ENCODE measurements at places on chromosomes 13 and 19.

- no peak for DNase-seq
These were observed 479.1 kb upstream of the MIR17HG start for GRCh38 chr13:90868321-90868920.

DNA sequence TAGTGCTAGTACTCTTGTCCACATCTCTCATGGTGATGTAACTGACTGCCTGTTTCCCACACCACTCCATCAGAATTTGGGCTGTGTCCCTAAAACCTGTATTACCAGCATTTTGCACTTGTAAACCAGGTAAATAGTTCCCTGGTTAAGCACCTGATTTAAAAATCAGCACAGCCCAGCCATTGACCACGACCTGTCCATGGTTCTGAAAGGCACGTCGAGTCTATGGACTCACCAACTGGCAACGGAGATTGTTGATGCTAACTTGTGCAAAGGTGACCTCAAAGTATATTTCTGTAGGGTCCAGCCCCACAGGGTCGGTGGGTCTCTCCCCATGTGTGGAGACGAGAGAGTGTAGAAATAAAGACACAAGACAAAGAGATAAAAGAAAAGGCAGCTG, 46.7 kb upstream of the ZNF835 start:
- no peak for DNase-seq

- no peak for DNase-seq
These were observed 447 bp downstream of the RBM42 start for GRCh38 chr19:35629332-35629633.

DNA sequence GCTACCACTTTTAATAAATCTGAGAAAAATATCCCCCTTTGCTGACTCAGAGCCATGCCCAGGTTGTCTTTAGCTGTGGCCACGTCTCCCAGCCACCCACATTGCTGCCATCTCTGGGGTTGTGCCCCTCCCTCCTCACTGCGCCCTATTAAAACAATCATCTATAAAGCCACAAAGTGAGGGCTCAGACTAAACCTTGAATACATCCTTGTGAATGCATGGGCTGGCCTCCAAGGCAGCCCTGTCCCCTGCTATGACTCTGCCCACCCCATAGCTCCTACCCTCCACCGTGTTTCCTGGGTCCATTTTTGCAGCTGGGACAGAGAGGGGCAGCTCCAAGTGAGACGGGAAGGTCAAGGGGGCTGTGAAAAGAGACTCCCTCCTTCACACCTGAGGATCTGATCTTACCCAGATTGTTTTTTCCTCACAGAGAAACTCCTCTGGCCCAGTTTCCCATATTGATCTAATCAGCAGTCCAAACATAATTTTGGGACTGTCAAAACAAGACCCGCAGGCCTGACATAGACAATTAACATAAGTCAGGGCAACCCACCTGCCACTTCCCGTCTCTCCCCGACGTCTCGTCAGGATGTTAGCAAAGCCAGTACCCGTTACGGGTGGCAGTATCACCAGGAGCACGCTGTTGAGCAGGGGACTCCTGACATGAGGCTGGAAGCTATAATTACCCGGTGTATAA, 199.0 kb downstream of the KATNAL1 start:
- no peak for DNase-seq

- no peak for DNase-seq
These were observed 53.7 kb downstream of the ATP7B start for GRCh38 chr13:51957377-51958216.

DNA sequence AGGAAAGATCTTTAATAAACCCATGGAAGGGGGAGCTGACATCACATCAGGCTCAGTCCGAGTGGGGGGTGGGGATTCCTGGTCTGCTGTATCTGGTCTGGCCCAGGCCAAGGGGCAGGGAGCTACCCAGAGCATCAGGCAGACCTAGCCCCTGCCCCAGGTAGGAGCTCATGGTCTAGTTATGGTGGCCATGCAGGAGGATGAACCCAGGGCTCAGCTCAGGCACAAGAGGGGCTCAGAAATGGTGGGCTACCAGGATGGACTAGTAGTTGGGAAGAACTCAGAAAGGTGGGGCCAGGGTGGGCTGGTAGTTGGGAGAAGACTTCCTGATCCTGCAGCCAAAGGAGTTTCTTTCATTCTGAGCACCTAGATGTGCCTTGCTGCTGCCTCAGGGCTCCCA, 14.3 kb downstream of the VSTM2B start:
- no peak for DNase-seq

DNA sequence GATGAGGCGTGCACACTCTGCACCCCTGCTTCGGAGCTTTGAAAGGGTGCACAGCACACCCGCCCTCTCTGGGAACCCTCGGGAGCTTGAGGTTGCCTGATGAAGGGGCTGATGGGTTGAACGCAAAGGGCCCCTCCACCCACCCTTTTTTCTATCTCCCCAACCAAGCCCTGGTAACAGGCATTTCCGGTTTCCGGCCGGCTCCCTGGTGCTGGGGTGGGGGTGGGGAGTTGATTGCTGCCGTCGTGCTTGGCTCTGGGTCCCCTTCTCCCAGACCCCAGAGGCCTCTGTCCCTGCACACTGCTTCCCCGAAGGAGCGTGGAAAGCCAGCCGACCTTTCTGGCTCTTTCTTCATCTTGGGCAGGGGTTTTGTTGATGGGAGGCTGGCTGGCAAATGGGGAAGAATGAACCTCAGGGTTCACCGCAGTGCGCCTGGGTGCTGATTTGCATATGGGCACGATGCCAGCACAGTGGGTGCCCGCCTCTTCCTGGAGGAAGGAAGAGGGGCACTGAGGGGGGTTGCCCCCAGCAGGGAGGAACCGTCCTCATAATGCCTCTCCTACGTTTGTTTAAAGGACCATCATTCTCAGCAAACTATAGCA, 29.1 kb downstream of the VAV1 start:
- DNase-seq = peak; percentile 79

DNA sequence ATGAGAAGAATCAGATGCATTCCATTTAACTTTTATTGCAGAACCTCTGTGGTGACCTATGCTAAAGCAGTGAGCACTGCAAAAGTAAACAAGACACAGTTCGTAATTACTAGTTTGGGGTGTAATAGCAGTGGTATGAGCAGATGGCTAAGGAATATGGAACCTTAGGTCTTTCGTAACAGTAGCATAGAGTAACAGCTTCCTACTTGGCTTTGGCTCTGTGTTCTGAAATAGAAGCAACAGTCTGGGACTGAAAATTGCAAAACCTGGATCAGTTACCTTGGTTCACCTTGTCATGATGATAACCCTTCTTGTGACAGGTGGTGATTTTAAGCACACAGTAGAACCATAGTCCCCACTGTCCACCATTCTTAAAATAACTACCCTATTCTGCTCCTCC, 303.4 kb downstream of the GPC6 start:
- DNase-seq = no peak

DNA sequence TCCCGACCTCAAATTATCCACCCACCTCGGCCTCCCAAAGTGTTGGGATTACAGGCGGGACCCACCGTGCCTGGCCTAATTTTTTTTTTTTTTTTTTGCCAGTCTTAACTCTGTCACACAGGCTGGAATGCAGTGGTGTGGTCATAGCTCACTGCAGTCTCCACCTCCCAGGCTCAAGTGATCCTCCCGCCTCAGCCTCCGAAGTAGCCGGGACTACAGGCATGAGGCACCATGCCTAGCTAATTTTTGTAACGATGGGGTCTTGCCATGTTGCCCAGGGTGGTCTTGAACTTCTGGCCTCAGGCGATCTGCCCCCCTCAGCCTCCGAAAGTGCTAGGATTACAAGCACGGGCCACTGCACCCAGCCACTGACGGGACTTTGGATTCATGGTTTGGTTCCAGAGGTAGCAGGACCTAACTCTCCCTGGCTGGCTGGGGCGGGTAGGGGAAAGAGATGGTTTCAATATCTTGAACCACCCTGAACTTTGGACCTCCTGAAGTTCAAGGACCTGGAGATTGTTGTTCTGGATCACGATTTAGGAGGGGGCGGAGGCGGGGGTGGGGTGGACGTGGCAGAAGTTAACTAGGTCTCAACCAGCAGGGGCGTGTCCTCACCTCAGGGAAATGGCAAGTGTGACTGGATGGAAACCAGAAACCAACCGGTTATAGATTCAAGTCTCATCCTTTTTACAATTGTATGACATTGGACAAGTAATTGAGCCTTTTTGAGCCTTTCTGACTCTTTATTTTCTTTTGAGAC, 40.8 kb downstream of the IER2 start:
- DNase-seq = no peak

DNA sequence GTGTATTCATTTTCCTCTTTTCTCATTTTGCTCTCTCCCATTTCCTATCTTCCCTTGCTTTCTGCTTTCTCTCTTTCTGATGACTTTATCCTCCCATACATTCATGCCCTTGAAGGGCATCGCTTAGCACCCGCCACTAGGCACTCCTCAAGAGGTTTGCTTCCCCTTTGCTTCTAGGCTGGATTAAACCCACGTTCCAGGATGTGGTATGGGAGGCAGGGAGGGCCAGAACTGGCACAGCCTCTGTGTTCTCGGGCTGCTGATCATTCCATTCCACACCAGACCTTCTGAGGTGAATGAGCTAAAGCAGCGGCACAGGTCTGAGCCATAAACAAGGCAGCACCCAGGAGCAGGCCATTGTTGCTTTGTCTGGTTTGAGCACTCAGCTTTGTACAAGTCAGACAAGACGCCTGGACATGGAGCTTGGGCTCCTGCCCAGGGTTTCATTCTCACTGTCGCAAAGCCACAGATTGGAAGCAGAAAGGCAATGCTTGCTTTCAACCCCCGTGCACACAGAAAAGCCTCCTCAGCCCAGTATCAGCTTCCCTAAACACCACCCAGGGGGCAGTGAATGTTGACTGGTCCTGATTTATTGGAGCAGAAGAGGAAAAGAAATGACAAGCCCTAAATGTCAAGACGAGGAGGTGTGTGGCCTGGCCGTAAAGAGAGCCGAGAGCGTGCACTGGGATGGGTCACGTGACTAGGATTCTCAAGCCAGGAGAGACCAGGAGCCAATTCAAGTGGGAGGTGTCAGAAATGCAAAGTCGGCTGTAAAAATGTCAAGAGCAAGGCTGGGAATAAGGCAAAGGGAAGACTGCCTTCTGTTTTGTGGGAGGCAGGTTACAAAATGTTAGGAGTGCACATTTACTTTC, 218.0 kb upstream of the SERP2 start:
- DNase-seq = no peak

- DNase-seq = no peak
These were observed 505 bp upstream of the ZIC2 start for GRCh38 chr13:99980824-99981734.

- DNase-seq = peak; percentile 76
These were observed 1.9 kb downstream of the CNN2 start for GRCh38 chr19:1028062-1028926.

- DNase-seq = no peak
These were observed 177.2 kb downstream of the STK24 start for GRCh38 chr13:98399756-98400155.

DNA sequence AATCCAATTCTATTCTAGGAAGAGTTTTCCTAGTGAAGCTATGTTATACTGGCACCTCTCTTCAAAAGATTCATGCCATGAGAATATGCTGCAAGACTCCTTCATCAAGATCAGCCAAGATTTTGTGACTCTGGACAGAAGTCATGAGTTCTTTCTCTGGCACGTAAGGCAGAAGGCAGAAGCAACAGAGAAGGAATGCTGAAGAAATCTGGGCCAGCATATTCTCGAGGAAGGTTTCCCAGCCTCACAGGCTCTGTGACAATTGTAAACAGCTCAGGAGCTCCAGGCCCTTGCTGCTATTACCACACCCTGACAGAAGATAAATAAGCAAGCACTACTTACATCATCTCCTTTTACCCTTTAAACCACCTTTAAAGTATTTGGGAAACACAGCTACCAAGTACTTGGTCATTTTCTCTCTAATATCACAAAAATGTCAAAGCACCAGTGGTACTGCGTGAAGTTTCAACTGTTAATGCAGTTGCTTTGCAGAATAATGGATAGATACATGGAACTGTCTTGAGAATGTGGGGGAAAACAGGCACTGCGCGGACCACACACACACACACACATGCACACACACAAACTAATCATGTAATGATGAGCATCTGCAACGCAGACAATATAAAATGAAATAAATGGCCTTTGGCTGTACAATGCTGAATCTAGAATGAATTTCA, 55.4 kb downstream of the INTS6 start:
- DNase-seq = no peak

- no peak for DNase-seq
These were observed 967 bp upstream of the NR2C2AP start for GRCh38 chr19:19204181-19204580.

DNA sequence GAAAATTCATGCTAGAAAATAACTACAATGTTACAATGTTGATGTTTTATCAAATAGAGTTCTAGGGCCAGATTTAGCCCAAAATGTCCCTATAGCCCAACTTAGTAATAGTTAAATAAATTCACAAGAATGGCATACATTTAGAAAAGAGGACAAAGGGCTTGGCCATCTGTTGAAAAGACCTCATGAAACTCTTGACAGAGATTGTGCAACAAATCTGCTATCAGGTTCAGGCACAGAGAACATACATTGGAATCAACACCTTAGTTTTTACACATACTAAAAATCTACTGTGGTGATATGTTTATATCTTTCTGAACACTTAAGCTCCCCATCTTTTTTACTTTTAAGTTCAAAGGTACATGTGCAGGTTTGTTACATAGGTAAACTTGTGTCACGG, 298.3 kb upstream of the DACH1 start:
- no peak for DNase-seq

DNA sequence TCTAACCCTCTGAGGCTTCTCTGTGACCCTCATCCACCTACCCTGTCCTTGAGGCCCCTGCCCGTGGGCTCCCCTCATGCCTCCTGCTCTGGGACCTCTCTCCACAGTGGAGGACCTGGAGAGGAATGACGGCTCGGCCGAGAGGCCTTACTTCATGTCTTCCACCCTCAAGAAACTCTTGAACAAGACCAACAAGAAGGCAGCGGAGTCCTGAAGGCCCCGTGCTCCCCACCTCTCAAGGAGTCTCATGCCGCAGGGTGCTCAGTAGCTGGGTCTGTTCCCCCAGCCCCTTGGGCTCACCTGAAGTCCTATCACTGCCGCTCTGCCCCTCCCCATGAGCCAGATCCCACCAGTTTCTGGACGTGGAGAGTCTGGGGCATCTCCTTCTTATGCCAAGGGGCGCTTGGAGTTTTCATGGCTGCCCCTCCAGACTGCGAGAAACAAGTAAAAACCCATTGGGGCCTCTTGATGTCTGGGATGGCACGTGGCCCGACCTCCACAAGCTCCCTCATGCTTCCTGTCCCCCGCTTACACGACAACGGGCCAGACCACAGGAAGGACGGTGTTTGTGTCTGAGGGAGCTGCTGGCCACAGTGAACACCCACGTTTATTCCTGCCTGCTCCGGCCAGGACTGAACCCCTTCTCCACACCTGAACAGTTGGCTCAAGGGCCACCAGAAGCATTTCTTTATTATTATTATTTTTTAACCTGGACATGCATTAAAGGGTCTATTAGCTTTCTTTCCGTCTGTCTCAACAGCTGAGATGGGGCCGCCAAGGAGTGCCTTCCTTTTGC, 10.8 kb upstream of the ILF3 start:
- no peak for DNase-seq

- no peak for DNase-seq
These were observed 9.5 kb downstream of the MEF2B start for GRCh38 chr19:19160461-19161035.

DNA sequence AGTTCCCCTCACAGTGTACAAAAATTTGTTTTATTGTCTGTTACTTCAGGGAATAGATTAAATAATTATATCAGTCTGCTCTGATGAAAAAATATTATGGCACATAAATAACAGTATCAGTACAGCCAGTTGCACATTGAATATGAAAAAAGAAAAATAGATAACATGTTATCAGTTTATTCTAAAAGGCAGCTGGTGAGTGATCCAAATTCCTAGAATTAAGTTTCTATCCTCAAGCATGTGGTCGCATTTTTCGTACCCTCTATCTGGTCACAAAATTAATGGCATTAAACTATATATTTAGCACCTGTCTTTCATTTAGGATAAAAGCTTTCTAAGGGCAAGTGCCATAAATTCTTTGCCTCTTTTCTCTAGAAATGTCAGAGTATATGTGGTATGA, 944.8 kb upstream of the PCDH9 start:
- DNase-seq = no peak

Measured in NK-92 treated with Interleukin-12 subunit alpha and Interleukin-12 subunit beta, amount 100 ng/mL, for 24 hours (cell line).